Stimulated activated CD8-positive, alpha-beta memory T cell treated with anti-CD3 and anti-CD28 coated beads, Interleukin-15, amount 100 ng/mL, for 48 hours (primary cell): ENCODE measurements at places on chromosomes 5 and 9.

GRCh38 chr5:2740876-2741555 is 10.5 kb downstream of the IRX2 start:
- DNase-seq = no peak

GRCh38 chr9:16120231-16120641 is 567.4 kb downstream of the CCDC171 start:
- no peak for DNase-seq

- DNase-seq = no peak
Measured at GRCh38 chr5:146428658-146429057, 18.5 kb upstream of the TCERG1 start.

GRCh38 chr9:7121055-7121454 is 363.3 kb downstream of the KDM4C start:
- DNase-seq = no peak

DNA sequence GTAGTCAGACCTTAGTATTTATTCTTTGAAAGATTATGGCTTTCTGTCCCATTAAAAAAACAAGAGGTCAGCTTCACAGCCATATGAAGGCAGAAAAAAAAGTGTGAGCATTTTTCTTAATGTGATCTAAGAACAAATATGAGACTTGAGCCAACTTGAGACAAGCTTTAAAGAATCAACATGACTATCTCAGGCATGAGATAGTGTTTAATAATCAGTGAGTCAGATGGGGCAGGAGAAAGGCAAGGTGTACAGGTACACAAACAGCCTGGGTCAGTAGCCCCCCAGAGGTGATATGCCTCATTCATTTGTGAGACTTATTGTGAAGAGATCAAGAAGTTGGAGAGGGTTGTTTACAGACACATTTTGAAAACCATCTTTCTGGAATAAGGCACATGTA is 83.6 kb downstream of the GDNF start:
- DNase-seq = no peak

DNA sequence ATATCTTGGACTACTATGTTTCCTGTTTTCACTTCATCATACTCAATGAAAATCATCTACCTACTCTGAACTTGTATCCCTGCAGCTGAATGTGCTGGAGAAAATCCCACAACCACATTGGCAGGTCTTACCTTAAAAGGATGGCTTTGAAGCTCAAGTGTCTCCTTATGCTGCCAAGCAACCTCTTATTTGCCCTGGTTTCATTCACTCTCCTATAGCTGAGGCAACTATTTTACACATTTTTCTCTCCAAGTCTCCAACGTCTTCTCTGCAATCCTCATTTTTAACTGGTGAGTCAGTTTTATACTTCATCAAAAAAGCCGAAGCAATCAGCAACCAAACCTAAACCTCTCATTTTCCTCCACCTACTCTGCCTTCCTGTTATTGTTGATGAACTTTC is 49.7 kb downstream of the POU4F3 start:
- no peak for DNase-seq

DNA sequence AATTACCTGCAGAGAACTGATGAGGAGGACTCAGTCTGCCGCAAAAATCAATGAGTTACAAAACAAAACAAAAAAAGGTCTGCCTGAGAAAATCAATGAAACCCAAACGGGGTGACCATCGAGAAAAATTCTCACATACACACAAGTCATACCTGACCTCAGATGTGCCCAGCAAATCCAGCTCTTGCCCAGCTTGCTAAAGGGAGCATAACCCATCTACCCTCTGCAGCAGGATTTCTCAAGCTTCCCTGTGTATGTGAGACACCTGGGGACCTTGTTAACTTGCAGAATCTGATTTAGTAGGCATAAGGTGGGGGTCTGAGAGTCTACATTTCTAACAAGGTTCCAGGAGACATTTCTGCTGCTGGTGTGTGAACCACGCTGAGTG is 126.3 kb downstream of the TLE1 start:
- no peak for DNase-seq

GRCh38 chr5:1335540-1336095 is 9.3 kb downstream of the CLPTM1L start:
- DNase-seq = no peak

- no peak for DNase-seq
Measured at GRCh38 chr9:90086101-90086511, 481.3 kb downstream of the GADD45G start.

GRCh38 chr9:89985068-89985467 is 380.3 kb downstream of the GADD45G start:
- no peak for DNase-seq

GRCh38 chr5:174589599-174589998 is 134.8 kb upstream of the MSX2 start:
- no peak for DNase-seq

DNA sequence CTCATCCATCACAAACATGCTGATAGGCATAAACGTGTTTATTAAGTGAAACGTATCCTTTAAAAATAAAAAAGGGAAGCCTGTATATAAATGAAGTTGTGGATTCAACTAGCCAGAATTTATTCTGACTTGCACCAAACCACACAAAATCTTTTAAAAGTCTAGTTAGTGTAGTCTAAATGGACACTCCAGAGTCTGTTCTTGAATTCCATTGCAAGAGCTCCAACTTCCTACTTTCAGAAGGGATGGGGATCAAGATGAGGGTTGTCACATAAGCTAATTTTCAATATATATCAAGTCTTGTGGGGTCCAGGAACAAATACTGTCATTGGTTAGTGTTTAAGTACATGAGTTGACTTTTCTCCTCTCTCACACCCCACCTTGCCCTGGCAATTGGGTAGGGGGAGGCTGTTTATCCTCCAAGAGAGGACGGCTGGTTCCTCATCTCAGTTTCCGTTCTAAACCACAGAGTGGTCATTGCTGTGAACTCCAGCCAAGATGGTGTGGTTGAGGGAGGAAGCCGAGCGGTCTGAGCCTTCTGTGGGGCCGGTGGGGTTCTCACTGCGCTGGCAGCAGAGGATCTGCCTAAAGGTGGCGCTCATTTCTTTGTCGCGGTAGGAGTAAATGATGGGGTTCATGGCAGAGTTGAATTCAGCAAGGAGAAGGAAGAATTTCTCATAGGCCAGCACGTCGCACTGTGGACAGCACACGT is 163.2 kb downstream of the LPAR1 start:
- no peak for DNase-seq

DNA sequence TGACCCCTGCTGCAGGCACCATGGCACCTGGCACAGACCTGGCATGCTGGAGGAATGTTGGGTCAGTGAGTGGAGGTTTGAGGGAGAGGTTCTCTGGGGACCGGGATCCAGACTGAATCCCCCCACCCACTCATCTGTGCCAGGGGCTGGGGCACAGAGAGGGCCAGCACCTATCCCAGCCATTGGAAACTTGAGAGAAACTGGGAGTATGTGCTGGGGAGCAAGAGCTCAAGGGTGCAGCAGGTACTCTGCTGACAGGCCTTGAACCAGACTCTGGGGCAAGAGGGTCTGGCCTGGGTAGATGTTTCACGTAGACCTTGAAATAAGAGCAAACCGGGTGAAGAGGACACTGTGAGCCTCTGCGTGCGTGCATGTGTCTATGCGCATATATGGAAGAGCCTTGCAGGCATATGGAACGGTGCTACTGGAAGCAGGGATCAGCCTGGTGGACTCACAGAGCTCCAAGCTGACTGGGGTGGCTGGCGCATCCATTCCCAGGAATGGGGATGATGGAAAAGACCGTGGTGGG is 8.8 kb downstream of the FGF18 start:
- DNase-seq = no peak

DNA sequence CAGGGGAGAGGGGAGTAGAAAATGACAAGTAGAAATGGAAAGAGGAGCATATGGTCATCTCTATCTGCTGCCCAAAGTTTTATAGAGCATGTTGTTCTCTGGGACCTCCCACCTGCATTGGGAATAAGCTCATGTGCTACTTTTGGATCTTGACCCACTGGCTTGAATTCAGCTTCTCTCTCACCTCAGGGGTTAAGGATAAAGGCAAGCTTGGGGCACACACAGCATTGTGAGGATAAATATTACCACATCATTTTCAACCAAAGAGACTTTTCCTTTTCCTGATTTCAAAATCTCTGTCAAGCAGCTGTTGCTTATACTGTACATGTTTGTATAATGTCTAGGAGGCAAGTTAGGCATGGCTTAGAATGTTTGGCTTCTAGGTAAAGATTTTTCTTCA is 16.6 kb downstream of the ATP10B start:
- DNase-seq = no peak

- DNase-seq = no peak
Measured at GRCh38 chr5:15243301-15244020, 256.5 kb upstream of the FBXL7 start.

DNA sequence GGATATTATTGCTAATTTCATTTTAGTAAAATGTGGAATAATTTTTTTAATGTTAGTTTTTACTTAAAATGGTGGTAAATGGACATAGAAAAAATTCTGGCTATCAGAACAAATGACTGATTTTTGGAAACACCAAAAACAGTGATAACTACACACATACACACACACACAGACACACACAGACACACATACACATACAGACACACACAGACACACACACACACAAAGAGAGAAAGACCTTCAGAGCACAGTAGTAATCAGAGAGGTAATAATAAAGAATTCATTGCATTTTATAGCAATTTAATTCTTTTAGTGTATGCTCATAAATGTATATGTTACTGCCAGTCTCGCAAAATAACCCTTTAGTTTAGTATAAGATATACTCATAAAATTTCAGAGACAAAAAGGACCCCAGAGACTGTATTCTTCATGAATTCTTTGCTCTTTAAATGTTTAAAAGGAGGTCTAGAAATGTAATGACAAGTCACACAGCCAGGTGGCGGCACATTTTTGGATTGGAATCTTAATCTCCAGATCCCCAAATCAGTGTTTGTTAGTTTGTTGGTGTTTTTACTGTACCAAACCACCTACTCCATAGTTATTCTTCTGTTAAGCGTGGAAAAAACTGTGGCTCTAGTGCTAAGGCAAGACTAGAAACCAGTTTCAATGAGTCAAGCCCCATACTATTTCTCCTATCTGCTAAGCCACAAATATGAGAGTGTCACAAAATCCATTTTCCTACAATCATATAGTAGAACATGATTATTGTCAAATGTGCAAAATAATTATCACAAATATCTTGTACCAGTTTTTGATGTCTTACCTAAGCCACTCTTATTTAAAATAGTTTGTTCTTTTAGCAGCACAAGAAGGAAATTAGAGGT is 109.9 kb downstream of the EDIL3 start:
- no peak for DNase-seq

GRCh38 chr9:127965953-127966352 is 14.8 kb downstream of the EEIG1 start:
- no peak for DNase-seq

DNA sequence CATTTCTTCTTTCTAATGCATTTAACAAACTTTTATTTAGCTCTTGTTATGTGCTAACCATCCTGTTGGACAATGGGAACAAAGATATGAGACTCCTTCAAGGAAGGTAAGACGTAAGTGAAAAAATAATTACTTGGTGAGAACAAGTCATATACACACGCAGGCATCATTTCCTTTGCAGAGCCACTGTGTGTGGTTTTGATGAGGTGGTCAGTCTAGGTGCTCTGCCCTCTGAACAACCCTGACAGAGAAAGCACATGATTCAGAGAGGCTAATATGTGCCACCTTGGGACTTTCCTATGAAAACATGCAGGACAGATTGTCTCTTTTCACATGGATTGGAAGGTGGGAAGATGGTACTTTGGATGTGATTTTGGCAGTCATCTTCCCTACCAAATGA is 1162.5 kb upstream of the DMAC1 start:
- no peak for DNase-seq

GRCh38 chr9:5931657-5932056 is 41.0 kb downstream of the MLANA start:
- DNase-seq = no peak

DNA sequence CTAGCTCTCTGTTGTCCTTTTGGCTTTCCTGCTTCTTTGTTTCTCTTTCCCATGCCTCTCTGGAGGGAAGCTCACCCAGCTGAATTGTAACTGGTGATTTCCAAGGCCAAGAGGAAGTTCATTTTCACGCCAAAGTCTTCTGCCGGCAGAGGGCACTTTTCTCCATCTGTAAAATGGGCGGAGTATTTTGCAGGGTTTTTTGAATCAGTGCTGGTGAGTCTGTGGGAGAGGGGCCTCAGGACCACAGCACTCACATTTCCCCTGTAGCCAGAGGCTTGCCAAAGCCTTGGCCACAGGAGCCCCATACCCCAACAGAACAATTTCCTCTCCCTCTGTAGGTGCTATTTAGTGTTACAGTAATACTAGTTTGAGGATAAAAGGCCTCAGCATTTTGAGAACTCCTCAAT is 42.3 kb upstream of the MATR3 start:
- DNase-seq = no peak

DNA sequence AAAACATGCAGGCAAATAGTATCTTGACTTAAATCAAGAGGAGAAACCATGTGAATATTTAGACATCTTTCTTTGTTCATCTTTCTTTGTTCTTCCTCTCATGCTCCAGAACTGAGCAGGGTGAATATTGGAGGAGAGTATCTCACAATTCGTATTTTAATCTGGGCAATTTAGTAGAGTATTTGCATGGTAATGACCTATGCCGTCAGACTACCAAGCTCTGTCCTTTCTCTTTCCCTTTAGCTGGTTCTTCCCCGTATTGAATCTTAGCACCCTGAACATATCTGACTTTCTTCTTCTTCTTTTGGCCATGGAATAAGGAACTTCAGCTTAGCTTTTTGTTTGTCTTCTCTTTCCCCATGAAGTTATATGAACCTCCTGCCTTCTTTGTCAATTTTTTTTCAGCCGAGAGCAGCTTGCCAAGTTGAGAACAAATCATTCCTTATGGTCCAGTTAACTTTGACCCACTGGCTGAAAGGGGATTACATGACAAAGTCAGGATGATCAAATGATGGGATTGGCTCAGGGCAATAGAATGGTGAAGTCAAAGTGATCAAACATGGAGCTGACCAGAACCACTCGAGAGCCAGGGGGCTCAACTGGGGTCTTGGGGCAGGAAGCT is 95.8 kb downstream of the DAPK1 start:
- no peak for DNase-seq

DNA sequence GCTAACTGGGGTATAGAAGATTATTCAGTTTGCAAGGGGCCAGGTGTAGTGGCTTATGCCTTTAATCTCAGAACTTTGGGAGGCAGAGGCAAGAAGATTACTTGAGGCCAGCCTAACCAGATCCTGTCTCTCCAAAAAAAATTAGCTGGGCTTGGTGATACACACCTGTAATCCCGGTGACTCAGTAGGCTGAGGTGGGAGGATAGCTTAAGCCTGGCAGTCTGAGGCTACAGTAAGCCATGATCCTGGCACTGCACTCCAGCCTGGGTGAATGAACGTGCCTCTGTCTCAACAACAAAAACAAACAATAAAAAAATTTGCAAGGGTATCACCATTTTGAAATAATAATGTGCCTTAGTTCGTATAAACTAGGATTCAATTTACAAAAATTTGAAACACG is 51.3 kb downstream of the BAAT start:
- DNase-seq = no peak

- no peak for DNase-seq
Measured at GRCh38 chr9:68640421-68641089, 64.5 kb upstream of the PIP5K1B start.

DNA sequence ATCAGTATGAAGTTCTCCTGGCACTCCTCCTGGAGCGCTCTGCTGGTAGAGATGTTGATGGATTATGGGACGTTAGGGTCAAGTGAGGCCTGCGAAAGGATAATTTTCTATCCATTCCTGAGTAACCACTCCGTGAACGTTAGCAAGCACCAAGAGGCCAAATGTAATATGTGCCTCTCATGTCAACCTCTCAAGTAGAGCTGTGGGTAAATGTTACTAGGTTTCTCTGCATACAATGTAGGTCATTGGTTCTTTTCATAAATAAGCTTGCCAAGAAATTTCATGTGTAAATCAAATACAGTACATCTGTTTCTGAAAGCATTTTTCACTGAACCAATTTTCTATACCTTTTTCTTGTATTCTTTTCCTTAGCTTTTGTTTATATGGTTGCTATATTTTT is 126.3 kb downstream of the KDM4C start:
- no peak for DNase-seq

GRCh38 chr5:29367176-29367833 is 1826.2 kb upstream of the CDH6 start:
- DNase-seq = no peak
